Activated CD8-positive, alpha-beta memory T cell treated with anti-CD3 and anti-CD28 coated beads for 48 hours (primary cell): ENCODE measurements at places on chromosomes 3 and 15.

GRCh38 chr3:166456286-166456685 lies 619.1 kb upstream of the BCHE start:
- DNase-seq, result no peak

DNA sequence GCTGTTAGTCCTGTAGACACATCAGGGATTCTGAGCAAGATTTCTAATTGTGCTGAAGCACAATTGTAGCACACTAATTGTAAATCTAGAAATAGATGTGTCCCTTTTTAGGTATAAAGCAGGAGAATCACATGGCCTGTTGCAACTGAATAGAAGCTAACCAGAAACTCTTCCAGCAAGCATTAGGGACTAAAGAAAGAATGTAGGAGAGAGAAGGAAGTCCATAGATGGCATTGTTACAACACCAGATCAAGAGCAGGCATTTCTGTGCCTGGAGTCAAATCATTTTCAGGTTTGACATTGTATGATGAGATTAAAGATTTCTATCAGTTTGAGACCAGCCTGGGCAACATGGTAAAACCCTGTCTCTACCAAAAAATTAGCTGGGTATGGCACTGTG lies 27.4 kb downstream of the CALML4 start:
- DNase-seq, result no peak

GRCh38 chr3:107988460-107989175 lies 102.2 kb downstream of the CD47 start:
- no peak for DNase-seq

- DNase-seq, result no peak
Observed at GRCh38 chr15:100663915-100664281, 61.5 kb downstream of the ASB7 start.

- DNase-seq, result no peak
Observed at GRCh38 chr3:68207327-68207726, 552.9 kb upstream of the SUCLG2 start.

DNA sequence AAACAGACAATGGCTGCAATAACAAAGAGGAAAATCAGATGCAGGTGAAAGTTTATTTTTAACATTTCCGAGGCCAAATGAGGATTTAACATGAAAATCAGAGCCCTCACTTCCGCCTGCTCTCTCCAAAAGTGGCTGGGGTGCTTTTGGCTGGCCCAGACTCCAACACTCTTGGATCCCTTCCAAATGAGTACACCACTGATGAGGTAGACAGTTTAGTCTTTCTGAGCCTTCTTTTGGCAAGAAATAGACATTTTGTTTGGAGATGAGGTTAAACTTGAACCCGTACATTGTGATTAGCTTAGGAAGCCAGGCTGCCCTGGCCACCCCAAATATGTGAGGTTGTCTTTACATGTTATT lies 51.0 kb upstream of the TRA2B start:
- DNase-seq, result no peak

DNA sequence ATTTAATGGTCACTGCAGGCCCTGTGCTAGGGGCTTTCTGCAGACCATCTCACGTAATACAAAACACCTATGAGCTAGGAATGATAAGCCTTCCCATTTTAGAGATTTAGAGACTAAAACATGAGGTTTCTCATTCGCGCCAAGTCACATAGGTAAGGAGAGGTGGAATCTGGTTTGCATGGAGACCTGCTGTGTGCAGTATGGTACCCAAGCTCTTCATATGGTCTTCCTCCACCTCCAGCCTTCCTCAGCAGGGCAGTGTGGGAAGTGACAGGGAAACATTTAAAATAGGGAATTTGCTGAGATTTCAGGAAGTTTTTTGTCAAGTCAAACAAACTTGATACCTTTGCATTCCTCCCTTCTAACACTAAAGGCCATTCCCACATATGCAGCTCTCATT lies 337.6 kb downstream of the IL20RB start:
- DNase-seq, result no peak

GRCh38 chr15:91561371-91562100 lies 292.0 kb upstream of the SLCO3A1 start:
- no peak for DNase-seq

- DNase-seq, result no peak
Observed at GRCh38 chr3:172065527-172065926, 26.1 kb downstream of the FNDC3B start.

DNA sequence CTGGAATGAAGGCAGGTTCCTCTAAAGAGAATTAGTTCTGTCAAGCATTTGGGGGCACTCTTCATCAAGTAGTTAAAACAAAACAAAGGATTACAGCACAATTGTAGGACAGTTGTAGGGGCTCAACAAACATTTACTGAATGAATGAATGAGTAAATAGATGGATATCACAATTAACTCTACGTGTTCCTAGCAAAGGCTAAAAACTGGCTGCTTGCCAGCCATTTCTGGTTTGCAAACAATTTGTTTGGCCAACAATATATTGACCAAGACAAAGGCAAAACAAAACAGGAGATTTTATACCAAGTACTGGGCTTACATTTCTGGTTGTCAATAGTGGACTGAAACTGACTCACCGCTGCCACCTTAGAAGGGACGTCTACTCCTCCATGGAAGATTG lies 116.8 kb downstream of the ZNF280D start:
- DNase-seq, result no peak

DNA sequence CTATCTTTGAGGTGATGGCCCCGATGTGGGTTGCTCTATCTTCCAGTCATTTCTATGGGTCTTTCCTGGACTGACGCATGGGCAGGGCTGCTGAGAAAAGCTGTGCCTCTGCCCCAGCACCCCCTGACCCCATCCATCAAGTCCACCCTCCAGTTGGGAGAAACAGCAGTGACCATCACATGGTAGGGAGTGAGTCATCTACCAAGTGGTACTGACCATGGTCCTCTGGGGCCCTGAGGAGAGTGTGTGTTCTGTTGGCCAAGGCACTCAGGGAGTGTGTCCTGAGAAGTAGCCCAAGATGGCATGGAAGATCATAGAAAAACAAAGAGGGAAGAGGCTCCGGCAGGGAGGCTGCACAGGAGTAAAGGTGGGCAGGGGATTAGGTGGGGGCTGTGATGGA lies 1.6 kb upstream of the DNAH1 start:
- DNase-seq, result no peak

DNA sequence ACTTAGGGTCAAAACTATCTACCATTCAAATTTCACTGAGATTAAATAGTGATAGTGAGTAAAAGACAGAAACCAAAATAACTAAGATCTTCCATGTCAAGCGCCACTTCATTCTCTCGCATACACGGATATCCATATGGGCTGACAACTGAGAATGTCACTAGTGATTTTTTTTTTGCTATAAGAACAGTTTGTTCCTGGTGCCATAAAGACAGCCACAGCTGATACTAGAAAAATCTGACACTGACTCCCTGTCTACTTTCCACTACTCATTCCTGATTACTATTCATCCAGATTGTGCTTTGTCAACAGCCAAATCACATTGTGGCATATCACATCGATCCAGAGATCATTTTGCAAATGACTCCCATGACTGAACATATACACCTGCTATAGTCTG lies 45.8 kb upstream of the CDAN1 start:
- DNase-seq, result no peak

DNA sequence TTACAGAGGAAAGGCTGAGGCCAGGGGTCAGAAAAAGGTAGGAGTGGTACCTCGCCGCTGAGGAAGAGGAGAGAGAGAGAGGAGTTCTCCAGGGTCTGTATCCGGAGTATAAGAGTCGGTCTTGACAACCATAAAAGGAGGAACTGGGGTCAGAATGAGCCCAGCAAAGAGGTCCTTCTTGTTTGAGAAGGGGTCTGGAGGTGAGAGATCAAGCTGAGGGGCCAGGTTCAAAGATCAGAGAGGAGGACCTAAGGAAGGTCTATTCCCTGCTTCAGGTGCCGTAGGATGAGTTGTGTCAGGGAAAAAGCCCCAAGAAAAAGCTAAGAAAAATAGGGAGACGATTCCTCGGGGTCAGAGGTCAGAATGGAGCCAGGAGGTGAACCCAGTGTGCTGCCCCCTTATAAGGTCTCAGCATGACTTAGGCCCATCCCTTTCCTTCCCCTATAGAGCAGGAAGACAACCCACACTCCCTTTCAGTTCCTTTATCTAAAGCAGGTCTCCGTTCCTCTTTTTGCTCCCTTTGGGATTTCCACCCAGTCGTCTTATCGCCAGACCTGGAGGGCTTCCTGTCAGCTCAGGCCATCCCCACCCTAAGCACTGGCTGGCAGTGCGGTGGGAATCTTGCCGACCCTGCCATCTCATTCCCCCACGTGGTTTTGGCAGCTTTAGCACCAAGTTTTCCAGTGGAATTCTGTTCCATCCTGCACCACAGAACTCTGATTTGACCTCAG lies 651 bp downstream of the MTMR14 start:
- no peak for DNase-seq

DNA sequence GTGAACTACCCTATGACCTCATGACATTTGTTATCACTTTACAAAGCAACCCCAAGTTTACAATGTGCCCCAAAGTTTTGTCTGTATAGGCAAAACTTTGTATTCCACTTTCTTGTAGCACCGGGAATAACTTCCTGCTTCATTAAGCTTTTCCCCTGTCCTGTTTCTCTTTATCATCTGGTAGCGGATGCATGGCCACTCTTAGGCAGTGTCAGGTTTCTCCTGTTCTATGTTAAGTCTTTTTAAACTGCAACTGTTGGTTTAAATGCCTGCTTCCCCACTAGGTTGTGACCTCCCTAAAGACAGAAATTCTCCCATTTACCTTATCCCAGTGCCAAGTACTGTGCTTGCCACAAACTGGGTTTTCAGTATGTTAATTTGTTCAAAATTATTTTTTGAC lies 433.6 kb upstream of the DPH6 start:
- DNase-seq, result no peak

DNA sequence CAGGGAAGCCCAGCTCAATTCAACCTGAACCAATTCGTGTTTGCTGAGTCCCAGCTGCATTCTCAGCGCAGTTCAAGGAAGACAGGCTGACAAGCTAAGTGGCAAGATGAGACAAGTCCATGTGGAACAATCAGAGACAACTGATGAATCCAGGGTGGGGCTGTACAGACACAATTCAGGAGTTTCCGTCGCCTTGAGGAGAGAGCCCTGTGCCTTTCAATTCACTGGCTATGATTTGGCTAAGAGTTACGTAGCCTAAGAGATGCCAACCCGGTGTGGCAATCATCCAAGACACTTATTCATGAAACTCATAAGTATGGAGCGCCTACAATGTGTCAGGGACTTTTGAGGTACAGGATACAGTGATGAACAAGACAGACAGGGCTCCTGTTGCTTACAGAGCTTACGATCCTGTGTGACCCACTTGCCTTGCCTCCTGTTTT lies 15.5 kb upstream of the ZBED2 start:
- DNase-seq, result no peak

- DNase-seq, result no peak
Observed at GRCh38 chr3:51311055-51311454, 74.0 kb upstream of the MANF start.

DNA sequence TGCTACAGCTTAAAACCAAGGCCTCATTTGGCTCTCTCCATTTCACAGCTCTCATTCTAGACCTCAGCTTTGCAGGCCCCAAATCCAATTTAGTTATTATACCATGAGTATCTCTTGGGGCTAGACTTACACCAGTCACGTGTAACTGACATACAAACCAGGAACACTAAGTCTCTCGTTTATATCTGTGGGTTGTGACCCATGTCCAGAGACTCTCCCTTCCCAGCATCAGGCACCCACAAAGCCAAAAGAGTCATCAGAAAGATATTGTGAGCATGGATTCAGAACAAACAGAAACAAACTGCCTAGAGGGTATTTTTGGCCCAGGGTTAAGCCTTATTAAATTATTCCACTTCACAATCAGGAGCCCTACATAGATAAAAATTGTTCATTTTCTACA lies 5.6 kb upstream of the CCDC13 start:
- DNase-seq, result no peak

GRCh38 chr15:37204692-37205091 lies 104.3 kb upstream of the MEIS2 start:
- no peak for DNase-seq

GRCh38 chr3:56783644-56784447 lies 17.9 kb downstream of the ARHGEF3 start:
- DNase-seq, result peak; percentile 32

GRCh38 chr3:187507905-187508304 lies 139.7 kb downstream of the RTP4 start:
- DNase-seq, result no peak

DNA sequence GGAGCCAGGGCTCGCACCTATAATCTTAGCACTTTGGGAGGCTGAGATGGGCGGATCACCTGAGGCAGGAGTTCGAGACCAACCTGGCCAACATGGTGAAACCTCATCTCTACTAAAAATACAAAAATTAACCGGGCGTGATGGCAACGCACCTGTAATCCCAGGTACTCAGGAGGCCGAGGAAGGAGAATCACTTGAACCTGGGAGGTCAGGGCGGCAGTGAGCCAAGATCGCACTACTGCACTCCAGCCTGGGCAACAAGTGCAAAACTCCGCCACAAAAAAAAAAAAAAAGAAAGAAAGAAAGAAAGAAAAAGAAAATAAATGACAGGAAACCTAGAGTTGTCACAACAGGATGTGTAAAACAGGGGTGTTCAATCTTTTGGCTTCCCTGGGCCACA lies 3.0 kb upstream of the NMB start:
- DNase-seq, result no peak

DNA sequence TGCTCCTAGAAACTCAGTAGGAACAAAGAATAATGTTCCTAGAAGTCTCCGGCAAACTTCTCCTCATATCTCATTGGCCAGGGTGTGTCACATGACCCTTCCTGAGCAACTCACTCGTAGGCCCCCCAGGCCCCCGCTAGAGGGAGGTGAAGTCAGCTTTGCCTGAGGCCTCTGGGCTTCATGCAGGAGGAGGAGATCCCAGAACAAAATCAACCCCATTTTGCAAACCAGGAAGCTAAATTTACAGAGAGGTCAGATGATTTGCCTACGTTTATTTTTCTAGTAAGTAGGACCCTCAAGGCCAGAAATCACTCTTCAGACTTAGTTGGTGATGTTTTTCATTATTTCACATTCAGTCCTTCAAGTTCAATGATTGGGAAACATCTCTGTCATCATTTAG lies 99.1 kb downstream of the SSR3 start:
- DNase-seq, result no peak

GRCh38 chr3:179175358-179175757 lies 27.2 kb downstream of the PIK3CA start:
- no peak for DNase-seq

GRCh38 chr3:108528459-108529252 lies 18.3 kb upstream of the MYH15 start:
- no peak for DNase-seq

DNA sequence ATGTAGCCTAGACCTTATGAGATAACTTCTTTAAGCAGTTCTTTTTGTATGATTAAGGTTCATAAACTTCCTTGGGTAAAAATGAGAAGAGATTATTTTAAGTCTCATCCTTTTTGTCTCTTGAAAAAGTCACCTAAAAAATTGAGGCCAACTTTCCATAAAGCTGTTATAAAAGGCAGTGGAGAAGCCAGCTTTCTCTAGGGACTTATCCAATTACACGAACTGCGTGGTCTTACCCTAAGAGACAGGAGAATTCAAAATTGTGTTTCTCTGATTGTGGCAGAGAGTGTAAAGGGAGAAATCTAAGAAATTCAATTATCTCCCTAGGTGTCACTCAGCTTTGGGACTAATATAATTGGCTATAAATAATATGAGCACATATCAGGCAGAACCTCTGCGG lies 262.0 kb downstream of the SHOX2 start:
- DNase-seq, result no peak

- no peak for DNase-seq
Observed at GRCh38 chr15:96038650-96039049, 291.9 kb upstream of the NR2F2 start.

- peak; percentile 45 for DNase-seq
Observed at GRCh38 chr3:123066896-123067688, at the start of gene PDIA5. PDIA5 (plus strand) TSS chr3:123067025; CDS start chr3:123067165, 140 bp downstream.
